ENCODE measurements at places on chromosomes 12 and 14. TPM values are rescaled to one million over a fixed set of nuclear protein-coding genes. Genes with fewer than 3 reads are reported as not detected.

MAP3K9 gene
- 4.5 TPM for total RNA-seq

OR4Q2 gene
- not detected for total RNA-seq

RHOJ gene
- 0.49 TPM for total RNA-seq

TMTC1 gene
- 1.8 TPM for total RNA-seq

- no peaks in the 10 kb centered on the region for H3K27me3 ChIP-seq
- H3K4me1 ChIP-seq: peaks cover 59% of the 10 kb centered on the region
- H3K4me3 ChIP-seq: peak within 1 kb of the TSS; percentile 93
- H3K27ac ChIP-seq: peak within 1 kb of the TSS; percentile 90
- H3K36me3 ChIP-seq: no peaks in the 10 kb centered on the region
- peak; percentile 16 for DNase-seq
Observed at GRCh38 chr14:99479906-99480869, at the start of gene SETD3. Gene SETD3 (minus strand): TSS chr14:99480859. CDS start chr14:99465805, 15,054 bp downstream.

DNA sequence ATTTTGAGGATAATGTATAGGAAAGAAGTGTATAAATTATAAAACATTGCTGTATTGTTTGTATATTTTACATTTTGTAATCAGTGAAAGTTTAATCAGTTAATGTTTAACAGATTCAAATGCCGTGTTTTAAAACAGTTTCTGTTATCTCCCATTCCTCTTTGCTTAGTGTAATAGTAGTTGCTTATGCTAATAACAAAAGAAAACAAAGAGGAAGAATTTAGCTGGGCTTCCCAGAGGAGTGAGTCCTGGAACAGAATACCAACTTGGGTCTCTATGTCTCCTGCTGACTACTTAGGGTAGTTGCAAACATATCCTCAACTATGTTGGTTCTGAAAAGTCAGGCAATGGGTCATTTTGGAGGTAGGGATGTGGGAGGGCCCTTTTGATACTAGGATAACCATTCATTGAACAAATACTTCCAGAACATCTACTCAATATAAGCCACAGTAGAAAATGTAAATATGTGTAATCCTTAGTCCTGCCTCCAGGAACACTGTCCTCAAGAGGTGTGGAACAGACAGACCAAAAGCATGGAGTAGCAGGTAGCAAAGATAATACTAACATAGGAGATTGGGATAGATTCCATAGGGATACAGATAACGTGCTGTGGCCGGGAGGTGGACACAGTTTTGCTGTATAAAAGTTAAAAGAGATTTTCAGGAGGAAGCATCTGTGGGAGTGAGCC, 36.1 kb upstream of the EVL start:
- peaks cover 25% of the 10 kb centered on the region for H3K4me1 ChIP-seq
- H3K27ac ChIP-seq: no peak overlapping the region
- no peak overlapping the region for H3K4me3 ChIP-seq
- no peaks in the 10 kb centered on the region for H3K27me3 ChIP-seq

DNA sequence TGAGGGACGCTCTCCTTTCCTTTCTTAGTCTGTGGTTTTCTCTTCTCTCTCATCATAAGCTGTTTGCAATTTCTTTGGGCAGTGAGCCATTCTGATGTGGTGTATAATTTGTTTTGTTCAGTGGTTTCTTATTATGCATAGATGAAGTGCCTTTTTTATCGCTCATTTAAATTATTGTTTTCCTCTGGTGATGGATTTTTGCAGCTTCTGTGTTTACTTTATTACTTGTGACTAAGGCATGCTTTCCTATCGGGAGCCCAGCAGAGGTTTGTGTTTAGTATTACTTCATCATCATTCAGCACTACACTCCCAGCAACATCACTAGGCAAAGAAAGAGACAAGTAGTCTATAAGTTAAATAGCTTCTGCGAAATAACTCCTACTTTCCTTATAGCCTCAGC, 586.6 kb upstream of the NOVA1 start:
- no peak overlapping the region for H3K27ac ChIP-seq
- no peaks in the 10 kb centered on the region for H3K4me1 ChIP-seq
- no peak for DNase-seq
- no peak overlapping the region for H3K4me3 ChIP-seq
- H3K36me3 ChIP-seq: no peaks in the 10 kb centered on the region

DNA sequence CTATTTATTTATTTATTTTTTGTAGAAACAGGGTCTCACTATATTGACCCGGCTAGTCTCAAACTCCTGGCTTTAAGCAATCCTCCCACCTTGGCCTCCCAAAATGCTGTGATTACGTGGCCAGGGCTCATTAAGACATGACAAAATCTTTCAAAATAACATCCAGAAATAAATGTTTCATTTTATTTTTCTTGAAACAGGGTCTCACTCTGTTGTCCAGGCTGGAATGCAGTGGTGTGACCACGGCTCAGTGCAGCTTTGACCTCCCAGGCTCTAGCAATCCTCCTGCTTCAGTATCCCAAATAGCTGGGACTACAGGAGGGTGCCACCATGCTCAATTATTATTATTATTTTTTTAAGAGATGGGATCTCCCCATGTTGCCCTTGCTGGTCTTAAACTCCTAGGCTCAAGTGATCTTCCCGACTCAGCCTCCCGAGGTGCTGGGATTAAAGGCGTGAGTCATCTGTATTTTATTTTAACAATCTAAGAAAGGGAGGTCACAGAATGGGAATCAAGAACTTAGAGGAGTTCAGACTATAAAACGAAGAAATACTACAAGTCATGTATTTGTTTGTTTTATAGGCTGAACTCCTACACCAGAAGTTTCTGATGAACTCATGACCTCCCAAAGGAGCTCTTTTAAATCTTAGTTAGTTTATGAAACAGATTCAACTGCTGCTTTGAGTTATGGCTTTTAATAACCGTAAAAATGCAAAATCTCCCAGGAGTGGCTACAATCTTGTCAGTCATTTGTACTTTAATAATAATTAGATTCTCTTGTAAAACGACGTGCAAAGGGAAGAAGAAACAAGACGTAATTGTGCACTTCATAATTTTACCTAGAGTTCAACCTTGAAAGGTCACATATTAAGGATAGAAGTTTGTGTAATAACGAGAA, 2.1 kb upstream of the TMEM263 start:
- no peak overlapping the region for H3K27ac ChIP-seq
- no peak overlapping the region for H3K4me3 ChIP-seq
- DNase-seq: no peak

- H3K4me1 ChIP-seq: peaks cover 36% of the 10 kb centered on the region
- no peak for DNase-seq
- H3K27ac ChIP-seq: no peak overlapping the region
- H3K4me3 ChIP-seq: no peak overlapping the region
Observed at GRCh38 chr12:120332041-120332440, 4.5 kb upstream of the PLA2G1B start.

GRCh38 chr12:58452546-58452945, 467.8 kb downstream of the LRIG3 start:
- H3K4me3 ChIP-seq: no peak overlapping the region
- H3K36me3 ChIP-seq: no peaks in the 10 kb centered on the region
- no peaks in the 10 kb centered on the region for H3K27me3 ChIP-seq
- DNase-seq: no peak
- H3K4me1 ChIP-seq: no peaks in the 10 kb centered on the region

DNA sequence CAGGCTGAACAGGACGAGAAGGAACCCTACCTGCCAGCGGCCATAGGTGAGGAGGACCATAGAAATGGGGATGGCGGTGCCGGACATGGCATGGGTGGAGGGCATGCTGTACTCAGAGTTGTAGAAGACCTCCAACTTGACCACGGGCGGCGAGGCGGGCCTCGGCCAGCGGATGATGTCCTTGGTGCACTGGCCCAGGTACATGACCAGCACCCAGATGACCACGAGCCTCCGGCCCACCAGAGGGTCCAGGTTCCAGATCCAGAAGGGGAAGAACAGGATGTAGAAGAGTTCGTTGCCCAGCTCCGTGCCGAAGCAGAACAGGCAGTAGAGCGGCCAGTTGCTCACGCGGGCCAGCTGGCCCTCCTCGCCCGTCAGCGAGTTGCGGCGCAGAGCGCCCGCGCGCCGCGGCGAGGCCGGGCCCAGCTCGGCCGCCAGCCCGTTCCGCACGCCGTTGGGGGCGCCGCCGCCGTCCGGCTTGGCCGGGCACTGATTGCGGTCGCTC, 582 bp downstream of the SGPP1 start:
- peaks cover 43% of the 10 kb centered on the region for H3K4me1 ChIP-seq
- peak overlapping the region; percentile 70 for H3K4me3 ChIP-seq
- H3K27me3 ChIP-seq: no peaks in the 10 kb centered on the region
- no peak for DNase-seq

DNA sequence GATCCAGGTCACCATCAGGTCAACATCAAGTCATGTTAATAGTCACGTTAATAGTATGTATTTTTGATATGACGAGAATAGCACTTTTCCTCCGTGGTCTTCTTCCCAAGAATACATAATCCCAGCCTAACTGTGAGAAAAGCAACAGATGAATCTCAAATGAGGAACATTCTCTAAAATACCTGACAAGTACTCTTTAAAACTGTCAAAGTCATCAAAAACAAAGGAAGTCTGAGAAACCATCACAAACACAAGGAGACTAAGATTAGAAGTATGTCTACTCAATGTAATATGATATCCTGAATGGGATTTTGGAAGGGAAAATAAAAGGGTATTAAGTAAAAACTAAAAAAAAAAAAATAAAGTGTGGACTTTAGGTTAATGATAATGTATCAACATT, 36.8 kb upstream of the GLIPR1 start:
- DNase-seq: no peak
- H3K27ac ChIP-seq: no peak overlapping the region

DNA sequence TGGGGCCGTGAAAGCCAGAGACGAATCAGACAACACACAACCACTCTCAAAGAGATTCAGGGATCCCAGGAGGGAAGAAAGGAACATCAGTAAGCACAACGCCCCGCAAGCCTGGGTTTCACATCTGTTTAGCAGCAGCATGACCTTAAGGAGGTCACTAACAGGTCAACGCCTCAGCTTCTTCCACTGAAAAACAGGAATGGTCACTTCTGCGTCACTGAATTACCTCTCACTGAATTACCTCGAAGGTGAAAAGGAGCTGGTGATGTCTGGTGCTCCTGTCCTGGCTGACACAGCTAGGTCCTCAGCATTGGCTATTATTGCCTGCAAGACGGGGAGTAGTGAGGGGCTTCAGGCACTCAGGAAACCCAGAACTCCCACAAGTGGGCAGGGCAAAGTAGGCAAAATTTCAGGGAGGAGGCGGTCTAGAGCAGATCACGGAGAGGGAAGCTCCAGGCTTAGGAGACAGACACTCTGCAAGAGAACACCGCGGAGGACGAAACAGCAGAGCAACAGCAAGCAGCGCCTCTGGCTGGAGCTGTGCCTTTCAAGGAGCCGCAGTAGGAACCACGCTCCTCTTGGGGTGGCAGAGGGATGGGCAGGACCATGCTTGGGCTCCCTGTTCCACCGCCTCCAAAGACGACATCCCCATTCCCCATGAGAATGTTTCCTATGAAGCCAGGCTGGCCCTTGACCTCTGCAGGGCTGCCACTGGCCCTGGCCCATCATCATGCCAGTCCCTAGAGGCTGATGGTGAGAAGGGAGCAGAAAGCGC, 108.4 kb downstream of the SINHCAF start:
- no peak for DNase-seq
- no peaks in the 10 kb centered on the region for H3K36me3 ChIP-seq
- H3K4me3 ChIP-seq: no peak overlapping the region
- no peaks in the 10 kb centered on the region for H3K27me3 ChIP-seq
- no peaks in the 10 kb centered on the region for H3K4me1 ChIP-seq
- no peak overlapping the region for H3K27ac ChIP-seq

Data from HepG2 (cell line).